GM12864 (cell line): ENCODE measurements at places on chromosomes 2 and 18.
A peak's percentile ranks its signal among the peaks of the same experiment; 100 is the strongest.

- DNase-seq, result no peak
These were observed 94.2 kb downstream of the ALPK2 start for GRCh38 chr18:58534535-58535301.

DNA sequence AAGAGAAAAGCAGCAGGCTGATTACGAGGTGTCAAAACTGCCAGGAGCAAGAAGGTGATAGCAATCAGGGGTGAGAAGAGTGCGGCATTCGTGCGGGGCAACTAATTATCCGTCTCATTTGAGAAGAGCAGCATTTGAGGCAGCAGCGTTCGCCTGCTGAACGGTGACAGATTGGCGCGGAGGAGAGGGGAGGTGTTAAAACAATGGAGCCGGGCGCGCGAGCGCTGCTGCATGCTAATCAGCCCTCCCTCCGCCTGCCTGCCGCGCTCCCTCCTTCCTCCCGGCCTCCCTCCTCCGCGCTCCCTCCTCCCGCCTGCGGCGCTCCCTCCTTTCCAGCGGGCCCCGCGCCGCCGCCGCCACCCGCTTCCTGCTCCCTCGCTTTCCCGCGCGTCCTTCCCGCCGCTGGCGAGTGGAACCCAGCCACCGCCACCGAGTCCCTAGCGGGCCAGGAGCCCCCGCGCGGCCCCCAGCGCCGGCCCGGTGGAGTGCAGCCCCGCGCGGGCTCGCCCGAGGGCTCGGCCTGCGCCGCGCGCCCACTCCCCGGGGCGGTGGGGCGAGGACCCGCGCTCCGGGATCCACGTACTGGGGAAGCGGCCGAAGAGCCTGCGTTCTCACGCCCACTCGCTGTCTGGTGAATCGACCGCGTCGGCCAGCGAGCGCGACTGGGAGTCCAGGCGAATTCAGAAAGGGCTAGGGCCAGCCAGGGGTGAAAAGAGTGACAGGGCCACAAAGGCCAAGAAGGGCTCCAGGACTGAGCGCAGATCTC is 69.5 kb upstream of the PSMD14 start:
- no peak for DNase-seq

DNA sequence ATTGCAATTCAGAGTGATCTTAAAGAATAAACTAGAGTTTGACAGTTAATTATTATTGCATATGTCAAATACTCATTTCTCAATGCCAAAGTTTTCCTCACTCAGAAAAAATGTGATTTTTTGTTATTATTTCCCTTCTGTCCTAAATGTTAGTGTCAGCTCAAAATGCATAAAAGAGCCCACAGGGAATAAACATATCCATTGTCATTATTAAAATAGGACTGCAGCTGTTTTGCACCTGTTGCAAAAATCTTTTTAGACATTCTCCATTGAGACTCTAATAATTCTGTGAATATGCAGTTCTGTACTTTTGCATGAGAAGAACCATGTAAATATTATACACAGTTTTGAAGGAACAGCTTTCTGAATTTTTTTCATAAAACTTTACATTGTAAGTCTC is 540.0 kb upstream of the SLC39A10 start:
- no peak for DNase-seq

- DNase-seq, result peak; percentile 10
These were observed 113.3 kb downstream of the KIAA1328 start for GRCh38 chr18:36942264-36942663.

DNA sequence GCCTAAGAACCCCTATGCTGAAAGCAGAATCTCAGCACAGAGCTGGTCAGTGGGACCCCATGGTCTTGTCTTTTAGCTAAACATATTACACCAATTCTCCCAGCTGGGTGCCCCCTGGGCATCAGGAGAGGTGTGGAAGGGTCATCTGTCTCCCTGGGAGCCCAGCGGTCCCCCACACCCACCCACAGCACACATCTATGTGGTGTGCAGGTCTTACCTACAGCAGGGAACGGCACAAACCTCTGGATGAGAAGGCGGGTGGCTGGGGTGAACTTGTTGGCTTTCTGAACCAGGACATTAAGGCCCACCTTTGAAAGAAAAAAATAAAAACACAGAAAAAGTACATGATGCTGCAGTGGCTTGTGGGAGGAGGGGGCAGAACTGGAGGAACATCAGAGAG is 70.7 kb downstream of the EMX1 start:
- no peak for DNase-seq

DNA sequence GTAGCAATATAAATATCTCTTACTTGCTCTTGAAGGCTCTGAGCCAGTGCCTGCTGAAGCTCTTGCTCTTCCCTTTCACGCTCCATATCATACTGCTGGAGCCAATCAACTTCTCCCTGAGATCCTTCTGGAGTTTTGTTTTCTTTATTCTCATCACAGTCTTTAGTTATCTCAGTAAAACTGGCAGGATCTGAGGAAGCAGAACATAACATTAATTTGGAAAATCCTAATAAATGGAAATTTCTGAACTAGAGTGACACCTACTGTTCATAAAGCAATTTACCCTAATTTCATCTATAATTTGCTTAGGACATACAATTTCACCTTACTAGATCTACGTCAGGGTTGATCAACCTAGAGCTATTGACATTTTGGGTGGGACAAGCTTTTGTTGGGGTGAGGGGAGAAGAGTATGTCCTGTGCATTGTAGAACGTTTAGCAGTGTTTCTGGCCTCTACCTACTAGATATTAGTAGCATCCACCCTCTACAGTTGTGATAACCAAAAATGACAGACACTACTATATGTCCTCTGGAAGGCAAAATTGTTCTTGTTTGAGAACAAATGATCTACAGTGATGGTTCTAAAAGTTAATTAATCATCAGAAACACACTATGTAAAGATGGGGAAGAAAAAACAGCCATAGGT is 47.2 kb downstream of the VIL1 start:
- no peak for DNase-seq

GRCh38 chr2:68987021-68987503 is 12.6 kb downstream of the GKN1 start:
- DNase-seq, result no peak

GRCh38 chr2:235564884-235565530 is 71.2 kb downstream of the AGAP1 start:
- no peak for DNase-seq

- DNase-seq, result no peak
These were observed 228.9 kb downstream of the NEDD4L start for GRCh38 chr18:58272779-58273435.

DNA sequence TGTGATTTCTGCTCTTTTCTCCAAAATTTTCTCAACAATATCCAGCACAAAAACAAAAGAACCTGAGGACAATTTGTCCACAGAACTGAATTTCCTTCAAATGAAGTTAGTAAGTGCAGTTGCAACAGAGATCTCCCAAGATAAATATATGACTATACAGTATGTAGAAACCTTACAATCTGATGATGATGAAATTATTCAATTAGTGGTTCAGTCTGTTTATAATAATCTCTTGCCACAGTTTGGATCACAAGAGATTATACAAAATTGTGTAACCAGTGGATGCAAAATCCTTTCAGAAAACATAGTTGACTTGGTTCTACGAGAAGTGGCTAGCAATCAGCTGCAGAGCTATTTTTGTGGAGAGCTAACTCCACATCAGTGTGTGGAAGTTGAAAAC is 68.7 kb downstream of the FSIP2 start:
- DNase-seq, result no peak

DNA sequence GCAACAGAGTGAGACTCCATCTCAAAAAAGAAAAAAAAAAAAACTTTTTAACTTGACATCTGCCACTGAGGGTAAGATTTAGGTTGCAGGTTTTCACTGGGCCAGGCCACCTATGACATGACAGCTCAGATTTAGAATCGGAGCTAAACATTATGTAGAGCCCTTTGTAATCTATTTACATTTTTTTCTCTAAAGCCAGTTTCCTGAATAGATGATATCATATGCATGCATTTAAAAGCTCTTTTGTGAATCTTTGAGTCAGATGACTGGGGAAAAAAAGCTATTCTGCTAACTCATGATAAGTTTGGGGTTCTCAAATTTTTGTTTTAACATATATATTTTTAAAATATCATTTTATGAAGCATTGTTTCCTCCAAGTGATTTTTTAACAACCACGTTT is 21.3 kb downstream of the PRKAG3 start:
- DNase-seq, result no peak

- DNase-seq, result peak; percentile 30
These were observed 47.2 kb downstream of the PRKRA start for GRCh38 chr2:178403671-178404306.

DNA sequence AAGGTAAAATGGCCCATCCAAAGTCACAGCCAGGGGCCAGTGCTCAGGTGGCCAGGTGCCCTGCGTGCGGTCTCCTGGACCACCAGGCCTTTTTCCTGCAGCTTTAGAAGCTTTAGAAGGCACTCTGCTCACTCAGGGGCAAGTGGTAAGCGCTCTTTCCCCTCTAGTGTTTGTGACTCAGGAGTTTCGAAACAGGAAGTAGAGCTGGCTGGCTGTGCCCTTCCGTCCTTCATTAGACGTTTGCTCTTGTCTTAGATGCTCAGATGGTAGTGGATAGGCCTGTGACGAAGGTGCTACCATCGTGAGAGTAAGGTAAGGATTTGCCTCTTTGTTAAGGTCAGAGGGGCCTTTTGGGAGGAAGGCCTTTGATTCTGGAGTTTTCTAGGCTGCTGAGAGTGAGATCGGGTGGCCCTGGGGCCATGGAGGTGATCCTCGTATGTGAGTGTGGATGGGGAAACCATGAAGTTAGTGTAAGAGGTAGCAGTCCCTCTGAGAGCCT is at the start of gene CASP8:
TSS of gene CASP8 (plus strand) at position 235 of the 499 bp plus-strand sequence. CDS start 5,951 bp downstream, outside the sequence.
- DNase-seq, result peak; percentile 30

GRCh38 chr2:75892490-75892889 is 181.8 kb upstream of the GCFC2 start:
- DNase-seq, result no peak

DNA sequence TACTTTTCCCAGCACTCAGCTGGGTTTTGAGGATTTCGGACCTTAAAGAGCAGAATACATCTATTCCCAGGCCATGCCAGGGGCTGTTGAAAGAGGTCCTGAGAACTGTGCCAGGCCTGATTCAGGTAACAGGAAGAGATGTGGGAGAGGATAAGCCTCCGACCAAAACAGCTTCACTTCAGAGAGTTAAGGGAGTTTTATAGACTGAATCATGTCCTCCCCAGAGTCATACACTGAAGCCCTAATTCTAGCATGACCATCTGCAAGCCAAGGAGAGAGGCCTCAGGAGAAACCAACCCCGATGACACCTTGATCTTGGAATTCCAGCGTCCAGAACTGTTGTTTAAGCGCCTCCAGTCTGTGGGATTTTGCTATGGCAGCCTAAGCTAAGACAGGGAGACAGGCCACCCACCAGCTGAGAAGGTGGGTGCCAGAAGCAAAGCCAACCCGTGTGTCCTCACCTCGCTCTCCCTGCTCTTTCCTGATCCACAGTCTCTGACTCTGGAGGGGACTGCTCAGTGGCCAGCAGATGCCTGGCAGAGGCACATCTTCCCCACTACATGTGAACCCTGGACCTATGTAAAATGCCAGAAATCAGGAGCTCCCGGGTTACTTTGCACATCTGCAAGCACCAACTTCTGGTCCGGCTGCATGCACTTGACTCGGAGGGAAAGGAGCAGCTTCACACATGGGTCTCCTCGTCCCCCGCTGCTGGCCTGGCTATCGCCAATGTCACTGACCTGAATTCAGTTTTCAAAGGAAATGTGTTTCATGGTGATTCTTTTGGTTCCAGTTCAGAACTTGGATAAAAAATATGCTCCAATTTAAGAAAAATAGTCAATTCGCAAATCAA is 116.8 kb upstream of the EPC2 start:
- DNase-seq, result no peak

DNA sequence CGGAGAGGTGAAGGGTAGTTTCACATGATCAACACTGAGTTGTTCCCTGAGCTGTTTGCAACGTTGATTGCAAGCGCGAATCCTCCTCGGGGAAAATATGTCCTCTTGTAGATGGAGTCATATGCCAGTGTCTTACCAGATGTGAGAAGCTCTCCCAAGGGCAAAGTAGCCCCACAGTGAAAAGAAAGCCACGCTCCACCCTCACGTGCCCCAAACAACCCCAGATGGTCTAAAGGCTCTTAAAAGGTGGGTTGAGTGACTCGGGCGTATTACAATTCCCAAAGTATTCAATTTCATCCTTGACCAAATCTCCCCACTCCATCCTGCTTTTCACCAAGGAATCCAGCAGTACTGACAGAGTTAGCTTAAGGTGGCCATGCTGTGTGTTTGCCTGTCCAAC is 332.1 kb upstream of the SOX11 start:
- DNase-seq, result no peak

- no peak for DNase-seq
These were observed 20.2 kb upstream of the DARS1 start for GRCh38 chr2:136005462-136006196.

- no peak for DNase-seq
These were observed 38.3 kb upstream of the PEX13 start for GRCh38 chr2:60979231-60979630.

GRCh38 chr18:2108591-2108990 is 462.7 kb downstream of the METTL4 start:
- DNase-seq, result no peak

- DNase-seq, result no peak
These were observed 35.4 kb downstream of the MGAT5 start for GRCh38 chr2:134289225-134289624.

GRCh38 chr2:238382381-238382781 is 44.3 kb upstream of the ASB1 start:
- DNase-seq, result no peak

GRCh38 chr18:51053814-51054213 is 23.8 kb downstream of the SMAD4 start:
- DNase-seq, result no peak

GRCh38 chr2:232600053-232600773 is 33.2 kb upstream of the EFHD1 start:
- no peak for DNase-seq

DNA sequence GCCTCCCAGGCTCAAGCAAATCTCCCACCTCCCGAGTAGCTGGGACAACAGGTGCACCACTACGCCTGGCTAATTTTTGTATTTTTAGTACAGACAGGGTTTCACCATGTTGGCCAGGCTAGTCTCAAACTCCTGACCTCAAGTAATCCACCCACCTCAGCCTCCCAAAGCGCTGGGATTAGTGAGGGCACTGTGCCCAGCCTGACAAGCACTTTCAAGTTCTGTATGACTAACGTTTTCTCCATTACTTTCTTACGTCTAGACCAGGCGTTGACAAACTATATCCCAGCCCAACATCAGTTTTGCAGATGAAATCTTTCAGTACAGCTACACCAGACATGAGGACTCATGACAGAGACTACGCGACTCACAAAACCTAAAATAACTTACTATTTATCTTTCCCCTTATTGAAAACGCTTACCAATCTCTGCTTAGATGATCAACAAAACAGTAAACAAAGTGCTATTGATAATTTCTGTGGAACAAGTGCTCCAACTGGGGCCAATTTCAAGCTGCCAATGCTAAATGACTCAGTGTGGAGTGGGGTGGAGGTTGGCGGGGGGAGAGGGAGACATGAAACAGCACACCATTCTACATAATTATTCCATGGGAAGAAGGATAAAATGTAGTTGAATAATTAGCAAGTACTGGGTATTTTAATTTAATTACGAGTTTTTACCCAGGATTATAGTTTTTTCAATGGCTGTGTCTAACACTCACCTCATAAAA is 59.1 kb downstream of the SAP130 start:
- no peak for DNase-seq
